ENCODE measurements at places on chromosomes 5 and 9. TPM values are rescaled to one million over a fixed set of nuclear protein-coding genes. Genes with fewer than 3 reads are reported as not detected.

GRCh38 chr9:131577005-131578000 lies 32.0 kb downstream of the PRRT1B start:
- DNase-seq, result no peak

DNA sequence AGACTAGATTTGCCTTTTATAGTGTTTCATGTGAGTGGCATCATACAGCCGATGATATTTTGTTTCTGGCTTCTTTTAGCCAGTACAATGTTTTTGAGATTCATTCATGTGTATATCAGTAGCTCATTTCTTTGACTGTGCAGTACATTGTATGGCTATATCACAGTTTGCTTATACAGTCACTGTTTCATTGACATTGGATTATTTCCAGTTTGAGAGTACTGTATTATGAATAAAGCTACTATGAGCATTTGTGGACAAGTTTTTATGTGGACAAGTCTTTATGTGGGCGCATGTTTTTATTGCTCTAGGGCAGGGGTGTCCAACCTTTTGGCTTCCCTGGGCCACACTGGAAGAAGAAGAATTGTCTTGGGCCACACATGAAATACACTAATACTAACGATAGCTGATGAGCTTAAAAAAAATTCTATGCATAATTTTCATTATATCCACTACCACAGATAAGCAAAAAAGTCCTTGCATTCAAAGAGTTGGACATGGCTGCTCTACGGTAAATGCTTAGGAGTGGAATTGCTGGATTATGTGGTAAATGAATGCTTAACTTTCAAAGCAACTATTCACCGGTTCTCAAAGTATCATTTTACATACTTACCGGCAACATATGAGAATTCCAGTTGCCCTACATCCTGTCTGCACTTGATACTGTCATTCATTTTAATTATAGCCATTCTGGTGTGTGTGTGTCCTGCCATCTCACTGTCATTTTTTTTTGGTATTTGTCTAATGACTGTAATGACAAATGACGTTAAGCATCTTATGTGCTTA lies 177.8 kb downstream of the RGS3 start:
- no peak for DNase-seq

DNA sequence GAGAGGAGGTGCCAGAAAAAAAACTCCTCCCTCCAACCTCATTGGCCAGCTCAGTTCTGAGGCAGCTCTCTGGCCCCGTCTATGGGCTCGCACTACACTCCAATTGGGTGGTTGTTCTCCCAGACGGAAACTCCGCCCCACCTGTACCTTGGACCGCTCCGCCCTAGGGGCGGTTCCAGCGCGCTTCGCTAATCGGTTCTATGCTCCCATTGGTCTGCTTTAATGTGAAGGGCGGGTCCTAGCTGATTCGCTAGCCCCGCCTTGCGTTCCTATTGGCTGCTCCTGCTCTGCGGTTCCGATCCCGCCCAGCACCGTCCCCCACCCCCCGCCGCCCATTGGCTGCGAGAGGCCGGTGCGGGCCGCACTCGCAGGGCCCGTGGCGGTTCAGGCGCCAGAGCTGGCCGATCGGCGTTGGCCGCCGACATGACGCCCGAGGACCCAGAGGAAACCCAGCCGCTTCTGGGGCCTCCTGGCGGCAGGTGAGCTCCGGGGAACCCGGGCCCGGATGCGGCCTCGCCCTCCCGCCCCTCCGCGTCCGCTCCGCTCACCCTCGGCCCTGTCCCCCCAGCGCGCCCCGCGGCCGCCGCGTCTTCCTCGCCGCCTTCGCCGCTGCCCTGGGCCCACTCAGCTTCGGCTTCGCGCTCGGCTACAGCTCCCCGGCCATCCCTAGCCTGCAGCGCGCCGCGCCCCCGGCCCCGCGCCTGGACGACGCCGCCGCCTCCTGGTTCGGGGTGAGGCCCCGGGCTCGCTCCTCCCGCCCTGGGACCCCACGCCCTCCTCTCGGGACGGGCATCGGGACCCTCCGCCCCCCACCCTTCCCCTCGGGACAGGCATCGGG lies at the start of gene SLC2A8:
Gene SLC2A8 (plus strand): TSS at position 362 of the 838 bp plus-strand sequence. CDS start 62 bp downstream, at position 424.
- peak; percentile 99 for DNase-seq

DNA sequence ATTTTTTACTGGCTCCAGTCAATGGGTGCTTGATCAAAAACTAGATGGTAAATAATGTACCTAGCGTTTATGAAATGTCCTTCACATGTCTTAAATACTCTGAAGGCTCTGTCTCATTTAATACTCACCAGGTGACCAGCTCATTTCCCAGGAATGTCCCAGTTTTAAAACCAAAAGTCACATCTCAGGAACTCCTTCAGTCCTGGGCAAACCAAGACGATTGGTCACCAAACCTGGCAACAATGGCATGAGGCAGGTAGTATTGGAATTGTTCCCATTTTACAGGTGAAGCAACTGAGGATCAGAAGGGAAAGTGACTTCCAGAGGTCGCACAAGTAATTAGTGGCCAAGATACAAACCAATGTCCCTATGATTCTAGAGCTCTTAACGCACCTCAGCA lies 27.7 kb downstream of the SMIM23 start:
- DNase-seq, result no peak

- DNase-seq, result no peak
These were observed 359.8 kb downstream of the ARL15 start for GRCh38 chr5:53950621-53951020.

DNA sequence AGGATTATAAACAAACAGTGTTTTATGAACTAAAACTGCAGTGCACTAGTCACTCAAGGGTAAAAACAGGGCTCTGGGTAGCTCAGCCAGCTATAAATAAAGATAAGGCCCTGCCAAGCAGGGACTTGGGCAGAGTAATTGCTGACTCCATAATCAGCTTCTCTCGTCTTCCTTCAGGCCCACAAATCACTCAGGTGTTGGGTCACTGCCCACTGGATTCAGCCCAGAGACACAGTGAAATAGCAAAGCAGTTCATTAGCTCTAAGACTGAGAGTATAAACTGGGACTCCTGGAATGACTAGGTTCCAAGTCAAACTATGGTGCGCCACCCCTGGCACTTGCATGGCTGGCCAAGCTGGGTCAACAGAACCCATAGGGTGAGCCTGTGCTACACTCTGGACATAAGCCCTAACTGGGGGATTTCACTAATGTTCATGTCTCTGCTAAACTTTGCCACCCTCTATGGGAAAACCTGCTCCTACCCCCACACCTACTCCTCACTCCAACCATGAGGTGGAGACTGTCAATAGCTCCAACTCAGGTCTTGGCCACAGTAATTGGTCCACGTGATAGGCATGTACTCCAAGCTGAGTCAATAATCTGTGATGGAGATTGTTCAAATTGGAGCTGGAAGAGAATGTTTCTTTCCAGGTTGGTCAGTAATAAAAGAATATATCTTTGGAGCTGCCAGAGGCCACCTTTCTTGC lies 158.5 kb downstream of the SLIT3 start:
- no peak for DNase-seq

DNA sequence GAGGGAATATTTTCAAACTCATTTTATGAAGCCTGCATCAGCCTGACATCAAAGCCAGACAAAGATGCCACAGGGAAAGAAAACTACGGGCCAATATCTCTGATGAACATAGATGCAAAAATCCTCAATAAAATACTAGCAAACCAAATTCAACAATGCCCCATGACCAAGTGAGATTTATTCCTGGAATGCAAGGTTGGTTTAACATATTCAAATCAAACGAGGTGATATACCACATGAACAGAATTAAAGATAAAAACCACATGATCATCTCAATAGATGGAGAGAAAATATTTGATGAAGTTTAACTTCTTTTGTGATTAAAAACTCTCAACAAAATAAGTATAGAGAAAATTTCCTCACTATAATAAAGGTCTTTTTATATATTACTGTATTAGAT lies 792.0 kb upstream of the ZNF608 start:
- DNase-seq, result no peak

GRCh38 chr5:124825983-124826337 lies 79.5 kb upstream of the ZNF608 start:
- DNase-seq, result no peak

- DNase-seq, result no peak
These were observed 1.7 kb downstream of the CANX start for GRCh38 chr5:179700401-179700918.

DNA sequence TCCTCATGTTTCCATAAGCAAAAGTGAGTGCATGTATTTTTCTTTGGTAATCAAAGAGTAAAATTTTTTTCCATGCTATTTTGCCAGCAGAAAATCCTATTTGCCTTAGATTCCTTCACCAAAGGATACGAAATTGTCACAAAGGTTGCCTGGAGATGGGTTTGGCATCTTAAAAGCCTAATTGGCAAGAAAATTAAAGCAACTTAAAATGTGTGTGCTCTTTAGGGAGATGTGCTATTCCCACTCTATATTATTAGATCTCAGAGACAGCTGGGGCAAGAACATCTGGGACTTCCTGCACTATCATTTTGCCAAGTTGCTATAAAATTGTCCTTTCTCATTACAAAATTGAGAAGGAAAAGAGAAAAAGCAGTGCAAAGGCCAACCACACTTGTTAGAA lies 146.1 kb downstream of the PLCXD3 start:
- DNase-seq, result no peak

Gene OR1Q1
- total RNA-seq, result not detected

Gene AQP3
- total RNA-seq, result 3.9 TPM

Gene SLC6A7
- 15.2 TPM for total RNA-seq

Gene LHX2
- not detected for total RNA-seq

Gene FAXDC2
- 55.9 TPM for total RNA-seq
